Left colon (tissue), 2 donors: ENCODE measurements at places on chromosomes 16 and 17. TPM values are rescaled to one million over a fixed set of nuclear protein-coding genes. Genes with fewer than 3 reads are reported as not detected.

DNA sequence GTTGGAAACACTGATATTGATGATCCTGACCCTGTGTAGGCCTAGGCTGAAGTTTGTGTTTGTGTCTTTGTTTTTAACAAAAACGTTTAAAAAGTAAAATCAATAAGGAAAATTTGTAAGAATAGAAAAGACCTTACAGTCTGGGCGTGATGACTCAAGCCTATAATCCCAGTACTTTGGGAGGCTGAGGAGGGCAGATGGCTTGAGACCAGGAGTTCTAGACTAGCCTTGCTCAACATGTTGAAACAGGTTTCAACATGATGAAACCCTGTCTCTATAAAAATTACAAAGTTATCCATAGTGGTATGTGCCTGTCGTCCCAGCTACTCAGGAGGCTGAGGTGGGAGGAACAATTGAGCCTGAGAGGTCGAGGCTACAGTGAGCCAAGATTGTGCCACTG, 18.3 kb upstream of the TOM1L1 start:
- no peak for DNase-seq

DNA sequence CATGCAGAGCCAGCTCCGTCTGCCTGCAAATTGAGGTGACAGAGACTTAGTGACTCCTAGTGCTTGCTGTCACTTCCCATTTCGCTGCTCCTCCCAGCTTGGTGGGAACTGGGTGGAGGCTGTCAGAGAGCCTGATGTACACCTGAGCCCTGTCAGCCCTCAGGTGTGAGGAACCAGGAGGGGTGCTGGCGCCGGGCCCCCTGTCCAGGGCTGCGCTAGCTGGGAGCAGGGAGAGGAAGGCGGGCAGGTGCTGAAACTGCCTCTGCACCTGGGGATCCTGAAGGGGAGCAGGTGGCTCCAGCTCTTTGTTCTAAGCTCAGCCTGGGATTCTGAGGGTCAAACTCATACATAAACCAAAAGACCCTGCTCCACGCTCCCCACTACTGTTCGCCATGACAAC, 10.8 kb upstream of the WSCD1 start:
- no peak for DNase-seq

GRCh38 chr17:73338050-73338521, 26.3 kb upstream of the CDC42EP4 start:
- no peak for DNase-seq

C16orf78 gene
- total RNA-seq = not detected

- no peak for DNase-seq
Observed at GRCh38 chr17:51995797-51996403, 162.6 kb downstream of the CA10 start.

- DNase-seq = no peak
Observed at GRCh38 chr16:66851166-66851964, 7.2 kb downstream of the CA7 start.

DNA sequence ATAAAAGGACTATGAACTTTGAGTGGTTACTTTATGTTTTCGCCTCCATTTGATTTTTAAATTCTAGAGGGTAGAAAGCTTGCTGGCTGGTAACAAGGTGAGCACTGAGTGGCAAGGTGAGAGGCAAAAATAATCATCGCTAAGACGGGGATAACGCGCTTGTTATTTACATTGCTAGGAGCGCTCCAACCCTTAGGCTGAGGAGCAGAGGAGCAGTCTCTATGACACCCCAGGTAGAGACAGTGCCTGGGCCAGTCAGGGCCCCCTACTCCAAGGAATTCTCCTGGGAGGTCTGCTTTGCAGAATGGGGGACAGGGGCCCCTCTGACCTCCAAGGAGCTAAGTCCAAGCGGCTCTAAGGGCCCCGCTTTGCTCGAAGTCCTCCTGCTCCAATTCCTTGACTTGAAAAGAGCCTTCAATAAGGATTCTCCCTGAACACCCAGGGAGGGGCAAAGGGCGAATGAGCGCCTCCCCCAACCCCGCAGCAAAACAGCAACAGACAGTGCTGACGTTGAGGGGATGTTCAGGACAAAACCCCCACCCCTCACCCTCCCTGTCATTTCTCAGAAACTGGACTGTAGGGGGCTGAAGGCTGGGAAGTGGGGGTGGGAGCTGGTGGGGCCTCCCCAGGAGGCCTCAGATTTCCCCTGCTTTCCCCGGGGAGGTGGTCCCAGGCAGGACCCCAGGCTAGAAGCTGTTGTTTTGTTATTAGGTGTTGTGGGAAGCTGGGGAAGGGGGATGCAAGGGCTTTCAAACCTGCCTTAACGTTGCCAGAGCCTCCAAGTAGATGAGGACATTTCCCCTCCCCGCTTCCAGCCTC, 10.2 kb upstream of the FOXF1 start:
- no peak for DNase-seq

GRCh38 chr17:36931697-36932382, 5.4 kb upstream of the LHX1 start:
- no peak for DNase-seq

GRCh38 chr17:64297467-64298088, 34.5 kb upstream of the TEX2 start:
- DNase-seq = no peak
